ENCODE measurements at places on chromosomes 5 and 9.

GRCh38 chr9:90466441-90466840 is 176.2 kb downstream of the DIRAS2 start:
- no peak for DNase-seq

DNA sequence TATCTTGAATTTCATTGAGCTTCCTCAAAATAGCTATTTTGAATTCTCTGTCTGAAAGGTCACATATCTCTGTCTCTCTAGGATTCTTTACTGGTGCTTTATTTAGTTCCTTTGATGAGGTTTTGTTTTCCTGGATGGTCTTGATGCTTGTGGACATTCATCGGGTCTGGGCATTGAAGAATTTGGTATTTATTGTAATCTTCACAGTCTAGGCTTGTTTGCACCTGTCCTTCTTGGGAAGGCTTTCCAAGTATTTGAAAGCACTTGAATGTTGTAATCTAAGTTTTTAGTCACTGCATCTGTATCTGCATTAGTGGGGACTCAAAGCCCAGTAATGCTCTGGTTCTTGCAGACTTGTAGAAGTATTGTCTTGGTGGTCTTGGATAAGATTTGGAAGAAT is 47.8 kb downstream of the SMIM15 start:
- DNase-seq, result no peak

DNA sequence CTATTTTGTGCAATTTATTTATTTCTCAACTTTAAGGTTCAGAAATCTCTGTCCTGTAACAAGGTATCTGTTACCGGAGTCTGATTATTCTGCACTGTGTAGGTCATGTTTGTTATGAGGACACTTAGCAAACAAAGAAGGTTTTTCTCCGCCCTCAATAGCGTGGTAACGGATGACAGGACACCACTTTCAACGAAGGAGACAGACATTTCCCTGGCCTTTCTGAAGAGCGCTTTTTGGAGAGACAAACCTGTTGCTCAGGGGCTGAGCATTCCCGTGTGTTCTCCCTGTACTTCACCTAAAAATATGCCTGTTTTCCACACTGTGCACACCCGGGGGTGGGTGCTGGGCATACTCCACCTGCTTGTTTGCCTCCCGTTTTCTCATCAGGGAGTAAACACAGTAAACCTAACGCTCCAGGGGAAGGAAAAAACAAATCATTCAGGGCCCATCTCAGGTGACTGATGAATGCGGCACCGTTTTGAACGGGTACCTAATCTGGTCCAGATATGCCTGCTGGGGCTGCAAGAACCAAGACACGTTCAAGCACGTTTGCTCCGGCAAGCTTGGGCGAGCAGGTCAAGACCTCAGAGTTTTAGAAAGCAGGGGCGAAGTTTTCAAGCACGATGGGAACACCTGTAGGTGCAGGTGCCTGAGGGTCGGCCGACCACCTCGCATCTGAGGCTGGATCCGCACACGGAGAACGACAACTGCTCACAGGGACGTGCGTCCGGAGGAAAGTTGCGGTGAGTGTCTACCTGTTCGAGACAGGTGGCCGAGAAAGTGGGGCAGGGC is 859 bp downstream of the RETREG1 start:
- no peak for DNase-seq

GRCh38 chr5:179614745-179615144 is 8.7 kb downstream of the HNRNPH1 start:
- DNase-seq, result no peak

DNA sequence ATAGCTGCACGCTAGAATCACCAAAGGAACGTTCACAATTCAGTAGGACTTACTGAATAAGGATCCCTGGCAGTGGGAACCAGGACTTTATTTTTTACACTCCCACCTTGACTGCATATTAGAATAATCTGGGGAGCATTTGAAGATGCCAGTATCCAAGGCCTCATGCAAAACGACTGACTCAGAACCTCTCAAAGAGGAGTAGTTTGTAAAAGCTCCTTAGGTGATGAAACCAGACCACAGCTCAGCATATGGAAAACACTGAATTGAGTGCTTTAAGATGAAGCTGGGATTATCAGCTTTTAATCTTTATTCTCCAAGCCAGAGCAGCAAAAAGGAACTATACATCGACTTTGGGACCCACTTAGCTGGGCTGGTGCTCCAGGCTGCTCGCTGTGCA is 288.3 kb downstream of the MLLT3 start:
- no peak for DNase-seq

GRCh38 chr5:134188092-134188491 is 11.3 kb upstream of the SKP1 start:
- no peak for DNase-seq

GRCh38 chr9:123662057-123662776 is 267.7 kb downstream of the DENND1A start:
- no peak for DNase-seq

- peak; percentile 35 for DNase-seq
Observed at GRCh38 chr9:125747053-125747764, at the start of gene PBX3. Gene PBX3, plus strand, starts transcription at chr9:125747373.

GRCh38 chr5:168989731-168990505 is 311.0 kb downstream of the SLIT3 start:
- DNase-seq, result no peak

GRCh38 chr5:32933692-32934091 is 222.6 kb downstream of the NPR3 start:
- DNase-seq, result no peak

- peak; percentile 91 for DNase-seq
Observed at GRCh38 chr9:34178436-34179212, at the start of gene UBAP1. Gene UBAP1, plus strand, starts transcription at chr9:34179043. Its CDS starts 41,872 bp downstream, at chr9:34220915.

GRCh38 chr5:135392256-135392655 is 6.8 kb downstream of the MACROH2A1 start:
- no peak for DNase-seq

DNA sequence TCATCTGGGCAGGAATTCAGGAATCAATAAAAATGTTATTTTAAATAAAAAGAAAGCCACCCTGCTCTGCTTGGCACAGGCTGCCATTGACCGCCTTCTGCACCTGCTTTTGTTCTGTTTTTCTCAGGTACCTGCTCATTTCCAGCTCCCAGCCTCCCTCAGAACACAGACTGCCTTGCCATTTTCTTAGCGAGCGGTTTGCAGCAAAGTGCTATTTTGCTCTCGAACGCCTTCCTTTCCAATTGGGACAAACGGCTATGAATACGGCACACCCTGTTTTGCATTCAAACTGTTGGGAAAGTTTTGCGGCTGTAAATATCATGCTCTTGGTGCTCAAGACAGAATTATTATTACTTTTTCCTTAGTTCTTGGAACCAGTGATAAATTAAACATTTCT is 25.1 kb upstream of the FCN1 start:
- no peak for DNase-seq

Data from effector memory CD4-positive, alpha-beta T cell (primary cell).